ENCODE measurements at places on chromosomes 12 and 14.

- DNase-seq, result no peak
These were observed 8.7 kb downstream of the OTUB2 start for GRCh38 chr14:94034886-94035285.

GRCh38 chr12:56749359-56749758 lies 2.8 kb downstream of the PRIM1 start:
- DNase-seq, result no peak

DNA sequence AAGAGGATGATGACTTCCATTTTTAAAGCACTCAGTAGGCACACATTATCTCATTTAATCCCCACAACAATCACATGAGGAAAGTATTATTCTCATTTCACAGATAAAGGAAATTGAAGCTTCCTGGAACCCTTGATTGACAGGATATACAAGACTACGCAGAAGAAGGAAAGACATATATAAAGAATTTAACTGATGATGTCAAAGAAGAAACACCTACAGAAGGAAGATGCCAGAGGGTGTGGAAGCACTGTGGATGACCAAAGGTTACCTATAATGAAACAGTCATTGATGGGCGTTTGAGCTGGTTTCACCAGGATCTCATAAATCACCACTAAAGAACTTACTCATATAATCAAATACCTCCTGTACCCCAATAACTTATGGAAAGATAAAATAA lies 197.4 kb downstream of the SLC25A21 start:
- DNase-seq, result no peak

GRCh38 chr14:99163446-99163845 lies 108.6 kb downstream of the BCL11B start:
- no peak for DNase-seq

- no peak for DNase-seq
These were observed 46.9 kb upstream of the KRR1 start for GRCh38 chr12:75558287-75558686.

DNA sequence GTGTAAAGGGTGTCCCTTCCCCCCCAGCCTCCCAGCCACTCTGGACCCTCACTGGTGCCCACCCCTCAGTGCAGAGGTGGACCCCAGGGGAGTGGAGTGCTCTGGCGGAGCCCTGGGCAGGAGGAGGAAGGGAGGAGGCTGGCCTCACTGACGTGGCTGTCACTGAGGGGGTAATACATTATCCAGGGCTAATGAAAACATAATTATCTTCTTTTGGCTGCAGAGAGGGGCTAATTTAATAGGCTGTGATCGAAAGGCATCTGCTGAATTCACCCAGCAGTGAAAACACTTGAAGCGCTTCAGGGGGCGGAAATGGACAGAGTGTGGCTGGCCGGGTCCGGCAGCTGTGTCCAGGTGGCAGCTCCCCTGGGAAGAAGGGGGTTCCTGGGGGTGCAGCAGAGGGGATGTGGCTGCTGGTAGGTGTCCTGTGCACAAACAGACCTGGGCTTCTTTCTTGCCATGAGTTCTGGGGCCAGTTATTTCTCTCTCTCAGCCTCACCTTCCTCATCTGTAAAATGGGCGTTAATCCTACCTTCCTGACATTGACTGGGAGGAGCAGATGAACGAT lies 3.7 kb upstream of the NOS1 start:
- no peak for DNase-seq

- peak; percentile 68 for DNase-seq
These were observed 1.4 kb downstream of the WSB2 start for GRCh38 chr12:118059341-118060191.
